ENCODE measurements at places on chromosomes 5 and 9.

DNA sequence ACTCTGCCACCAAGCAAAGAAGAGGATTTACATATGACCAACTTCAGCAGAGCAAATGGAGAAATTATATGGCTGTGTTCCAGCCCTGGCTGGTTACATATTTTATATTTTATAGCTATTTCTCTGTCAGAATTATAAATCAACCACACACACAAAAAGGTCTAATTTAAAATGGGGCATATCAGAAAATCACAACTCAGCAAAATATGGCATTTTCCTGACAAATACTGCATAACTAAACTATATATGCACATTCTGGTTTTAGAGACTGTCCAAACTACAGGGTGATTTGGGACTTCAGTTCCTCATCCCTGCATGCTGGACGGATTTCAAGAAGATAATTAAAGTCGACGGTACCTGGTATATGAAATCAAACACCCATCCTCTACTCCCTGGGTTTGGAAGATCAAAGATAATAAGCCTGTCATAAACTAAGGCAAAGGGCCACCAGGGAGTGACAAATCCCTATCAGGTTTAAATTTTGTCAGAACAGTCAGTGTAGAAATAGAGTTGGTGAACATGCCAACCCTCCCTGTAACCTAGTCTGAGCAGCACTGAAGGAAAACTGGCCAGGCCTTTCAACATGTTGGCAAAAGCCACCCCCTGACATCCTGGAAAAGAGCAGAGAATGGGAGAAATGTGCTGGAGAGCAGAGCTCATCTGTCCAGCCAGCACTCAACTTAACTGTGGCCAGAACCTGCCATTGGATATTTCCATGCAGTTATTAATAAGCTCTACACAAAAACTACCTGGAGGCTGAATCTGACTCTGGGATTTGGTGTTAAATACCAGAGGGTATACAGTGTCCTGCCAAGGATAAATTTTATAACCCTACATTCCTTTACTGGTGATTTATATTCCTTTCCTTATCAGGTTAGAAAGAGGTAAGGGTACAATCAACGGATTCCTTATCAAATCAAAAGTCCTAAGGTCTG, 235.7 kb downstream of the ENC1 start:
- DNase-seq = no peak

GRCh38 chr5:9396285-9396770, 149.5 kb downstream of the SEMA5A start:
- no peak for DNase-seq

- no peak for DNase-seq
Measured at GRCh38 chr5:169629847-169630548, 7.1 kb upstream of the DOCK2 start.

DNA sequence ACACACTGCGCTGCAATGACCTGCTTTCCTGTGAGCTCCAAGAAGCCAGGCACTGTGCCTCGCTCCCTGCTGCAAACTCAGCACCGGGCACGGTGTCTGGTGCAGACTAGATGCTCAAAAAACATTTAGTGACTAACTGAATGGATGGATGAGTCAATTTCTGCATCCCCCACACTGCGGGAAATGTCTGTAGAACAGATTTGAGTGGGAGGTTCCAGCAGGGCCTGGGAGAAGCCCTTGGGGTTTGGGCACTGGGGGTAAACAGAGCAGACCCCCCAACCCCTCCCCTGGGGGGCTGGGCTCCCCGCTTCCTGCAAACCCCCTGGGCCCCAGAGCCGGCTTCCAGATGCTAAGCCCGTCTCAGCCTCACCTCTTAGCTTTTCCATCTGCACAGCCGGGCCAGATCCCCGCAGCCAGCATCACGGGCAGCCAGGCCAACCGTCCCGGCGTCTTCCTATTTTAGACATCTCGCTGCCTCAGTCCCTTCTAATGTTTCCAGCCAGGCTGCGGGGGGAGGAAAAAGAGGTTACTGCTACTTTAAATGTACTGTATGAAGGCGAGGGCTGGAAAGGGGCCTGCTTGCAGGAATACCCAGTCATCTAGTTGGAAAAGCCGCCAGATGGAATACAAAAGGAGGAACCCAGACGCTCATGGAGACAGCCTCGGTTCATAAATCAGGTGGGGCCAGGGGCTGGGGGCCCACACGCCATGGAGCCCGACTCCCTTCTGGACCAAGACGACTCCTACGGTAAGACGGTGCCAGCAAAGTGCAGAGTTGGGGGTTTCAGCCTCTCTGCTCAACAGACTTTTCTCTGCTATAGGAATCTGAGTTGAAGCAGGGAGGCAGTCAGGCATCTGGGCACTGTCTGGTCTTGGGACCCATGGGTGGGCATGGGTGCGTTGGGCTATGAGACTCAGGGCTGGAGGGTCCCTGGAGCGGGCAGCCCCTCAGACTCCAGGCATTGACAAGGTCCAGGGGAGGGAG, 67.1 kb upstream of the GGTA1 start:
- no peak for DNase-seq

DNA sequence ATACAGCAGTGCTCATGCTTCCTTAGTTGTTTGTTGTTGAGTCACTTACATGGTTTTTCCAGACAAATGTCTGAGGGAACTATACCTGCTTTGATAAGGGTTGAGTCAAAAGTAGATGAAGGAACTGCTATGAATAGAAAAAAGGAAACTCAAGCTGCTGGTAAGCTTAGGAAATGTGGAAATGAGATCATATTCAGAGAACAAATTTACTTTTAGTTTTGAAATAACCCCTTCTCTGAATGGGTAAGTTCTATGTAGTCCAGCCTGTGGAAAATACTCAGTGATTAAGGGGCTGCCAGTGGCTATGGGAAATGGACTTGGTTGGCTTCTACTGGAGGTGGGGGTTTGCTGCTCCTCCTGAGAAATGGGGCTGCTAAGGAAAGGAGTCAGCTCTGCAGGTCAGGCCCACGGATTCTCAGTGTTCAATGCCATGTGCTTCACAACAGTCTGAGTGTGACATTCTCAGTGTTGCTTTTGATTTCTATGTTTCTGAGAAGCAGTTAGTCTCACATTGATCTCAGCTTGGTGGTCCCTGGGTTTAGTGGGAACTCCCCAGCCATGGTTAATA, 47.7 kb upstream of the GLRX start:
- peak; percentile 25 for DNase-seq

DNA sequence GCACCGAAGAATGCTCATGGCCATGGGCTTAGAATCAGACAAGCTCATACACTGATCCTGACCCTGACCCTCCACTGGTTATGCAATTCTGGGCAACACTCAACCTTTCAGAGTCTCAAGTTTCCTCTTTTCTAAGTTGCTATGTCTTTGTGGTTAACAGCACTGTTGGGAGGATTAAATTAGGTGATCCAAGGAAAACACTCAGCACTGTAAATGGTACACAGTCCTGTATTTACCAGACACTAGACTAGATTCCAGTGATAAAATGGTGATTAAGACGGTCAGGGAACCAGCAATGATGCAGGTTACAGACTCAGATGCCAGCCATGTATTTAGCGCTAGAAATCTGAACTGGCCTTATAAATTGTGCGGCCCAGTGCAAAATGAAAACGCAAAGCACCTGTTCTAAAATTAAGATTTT, 8.1 kb downstream of the ARL15 start:
- no peak for DNase-seq

DNA sequence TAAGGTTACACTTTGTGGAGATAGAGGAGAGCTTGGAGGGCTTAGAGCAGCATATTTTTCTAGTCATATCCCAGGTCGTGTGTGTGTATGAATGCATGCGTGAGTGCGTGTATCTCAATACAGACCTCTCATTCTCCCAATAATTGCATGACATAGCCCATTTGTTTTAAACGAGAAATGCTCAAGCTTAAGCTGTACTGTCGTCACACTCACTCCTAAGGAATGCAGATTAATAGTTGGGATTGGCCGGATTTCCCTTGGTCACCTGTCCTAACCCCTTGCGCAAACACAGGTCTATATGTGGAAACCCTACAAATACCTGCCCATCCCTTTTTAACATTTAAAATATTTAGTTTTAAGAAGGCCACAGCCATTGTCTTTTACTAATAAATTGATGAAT, 165.8 kb downstream of the SEMA5A start:
- no peak for DNase-seq

DNA sequence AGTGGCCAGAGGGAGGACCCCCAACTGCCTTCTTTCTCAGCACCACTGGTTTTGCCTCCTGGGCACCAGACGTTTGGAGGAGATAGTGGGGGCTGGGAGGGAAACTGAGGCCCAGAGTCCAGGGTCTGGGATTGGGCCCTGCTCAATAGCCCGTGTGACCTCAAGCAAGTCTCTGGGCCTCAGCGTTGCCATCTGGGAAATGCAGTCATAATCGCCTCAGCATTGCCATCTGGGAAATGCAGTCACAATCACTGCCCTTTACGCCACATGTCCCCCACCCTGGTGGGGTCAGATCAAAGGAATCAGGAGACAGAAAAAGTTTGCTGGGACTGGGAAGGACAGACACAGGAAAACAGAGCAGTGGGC, 1.6 kb downstream of the SH2D3C start:
- DNase-seq = no peak

Measured in common myeloid progenitor, CD34-positive (primary cell).